Stimulated activated naive CD8-positive, alpha-beta T cell treated with anti-CD3 and anti-CD28 coated beads, Interleukin-15, Interleukin-2, amounts not matched to agents 100 U/mL and 50 U/mL, for 24 hours (primary cell): ENCODE measurements at places on chromosomes 4 and X.

DNA sequence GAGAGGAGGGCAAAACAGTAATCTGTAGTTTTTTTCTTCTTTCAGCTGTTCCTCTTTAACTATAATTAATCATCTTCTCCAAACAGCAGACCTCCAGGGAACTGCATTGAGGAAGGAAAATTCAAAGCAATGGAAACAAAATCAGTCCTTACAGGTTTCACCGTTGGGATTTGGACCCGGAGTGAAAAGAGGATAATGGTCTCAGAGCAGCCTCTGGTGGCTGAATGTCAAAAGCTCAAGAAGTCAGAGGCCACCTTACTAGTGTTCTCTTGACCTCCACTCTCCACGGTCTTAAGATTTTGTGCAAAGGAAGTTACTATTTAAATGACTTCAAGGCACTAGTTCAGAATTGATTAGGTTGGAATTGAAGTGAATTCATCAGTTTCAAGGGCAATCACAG is 16.0 kb upstream of the MID1 start:
- no peak for DNase-seq

GRCh38 chrX:124223524-124223923 is 108.9 kb upstream of the TEX13D start:
- no peak for DNase-seq

- DNase-seq, result no peak
Measured at GRCh38 chrX:1205681-1206611, 6.5 kb downstream of the CRLF2 start.

DNA sequence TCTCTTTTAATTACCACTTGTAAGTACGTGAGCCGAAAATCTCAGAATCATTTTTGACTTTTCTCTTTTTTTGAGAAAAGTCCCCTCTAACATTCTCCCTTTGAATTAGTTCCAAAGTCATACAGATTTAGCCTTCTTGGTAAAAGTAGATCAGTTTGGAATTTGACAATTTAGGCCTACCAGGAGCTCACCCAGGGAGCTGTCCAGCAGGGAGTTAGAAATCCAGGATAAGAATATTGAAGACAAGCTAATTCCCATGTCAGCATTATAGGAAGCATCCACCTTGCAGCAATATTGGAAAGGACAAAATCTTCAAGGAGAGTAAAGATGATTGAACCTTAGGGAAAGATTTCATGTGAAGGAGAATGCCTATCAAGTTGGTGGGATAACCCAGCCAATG is 352.2 kb upstream of the CPEB2 start:
- DNase-seq, result no peak

DNA sequence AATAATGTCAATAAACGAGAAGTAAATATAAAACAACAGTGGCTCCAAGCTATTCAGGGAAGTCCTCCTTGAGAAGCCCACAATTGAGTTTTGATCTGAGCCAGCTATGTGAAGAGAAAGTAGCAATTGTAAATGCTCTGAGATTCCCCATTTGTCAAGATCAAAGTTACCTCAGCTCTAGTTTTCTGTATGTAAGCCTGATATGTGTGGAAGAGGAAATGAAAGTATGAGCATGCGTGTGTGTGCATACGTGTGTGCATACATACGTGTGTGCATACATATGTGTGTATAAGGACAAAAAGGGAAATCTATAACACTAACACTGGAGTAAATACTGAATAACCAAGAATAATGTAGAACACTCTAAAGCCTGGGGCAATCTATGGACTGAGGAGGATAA is 130.3 kb downstream of the SCFD2 start:
- no peak for DNase-seq

GRCh38 chr4:102625232-102625930 is 124.2 kb downstream of the NFKB1 start:
- DNase-seq, result peak; percentile 68

- DNase-seq, result no peak
Measured at GRCh38 chr4:86640469-86640868, 46.4 kb downstream of the PTPN13 start.

- DNase-seq, result no peak
Measured at GRCh38 chrX:17030092-17030491, 83.6 kb downstream of the REPS2 start.

- DNase-seq, result peak; percentile 27
Measured at GRCh38 chr4:184471881-184472613, 2.3 kb downstream of the IRF2 start.

GRCh38 chrX:122026665-122027064 is 979.3 kb downstream of the GLUD2 start:
- DNase-seq, result no peak

DNA sequence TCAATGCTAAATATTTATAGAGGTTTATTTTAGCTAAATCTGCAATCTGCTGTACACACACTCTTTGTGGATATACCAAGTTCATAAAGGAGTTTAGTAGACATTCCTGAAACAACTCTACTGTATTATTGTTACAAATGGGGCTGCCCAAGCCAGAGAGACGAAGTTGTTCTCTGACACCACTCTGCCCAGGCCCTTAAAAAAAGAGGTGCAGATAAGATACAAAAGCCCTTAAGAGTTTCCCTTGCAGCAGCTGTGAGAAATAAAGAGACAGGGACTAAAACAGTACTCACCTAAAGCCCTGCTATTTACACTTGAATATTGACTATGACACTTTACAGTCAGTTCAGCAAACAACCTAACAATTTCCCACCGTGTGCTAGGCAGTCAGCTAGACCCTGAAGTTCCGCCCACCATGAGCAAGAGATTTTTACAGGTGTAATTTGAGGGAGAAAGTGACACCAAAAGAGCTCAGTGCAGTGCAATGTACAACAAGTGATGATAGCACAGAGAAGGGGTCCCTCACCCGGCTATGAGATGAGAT is 191.7 kb downstream of the PRDM5 start:
- no peak for DNase-seq

DNA sequence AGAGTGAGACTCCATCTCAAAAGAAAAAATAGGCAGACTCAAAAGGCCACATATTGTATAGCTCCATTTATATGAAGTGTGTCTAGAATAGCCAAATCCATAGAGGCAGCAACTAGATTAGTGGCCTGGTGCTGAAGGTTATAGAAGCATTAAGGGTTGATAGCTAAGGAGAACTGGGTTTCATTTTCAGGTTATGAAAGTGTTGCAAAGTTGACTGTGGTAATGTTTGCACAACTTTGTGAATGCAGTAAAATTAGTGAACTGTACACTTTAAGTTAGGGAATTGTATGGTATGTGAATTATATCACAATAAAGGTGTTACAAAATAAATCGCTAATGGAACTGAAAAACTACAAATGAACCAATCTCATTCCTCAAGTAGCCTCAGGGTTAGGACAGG is 28.3 kb downstream of the TXLNG start:
- no peak for DNase-seq

DNA sequence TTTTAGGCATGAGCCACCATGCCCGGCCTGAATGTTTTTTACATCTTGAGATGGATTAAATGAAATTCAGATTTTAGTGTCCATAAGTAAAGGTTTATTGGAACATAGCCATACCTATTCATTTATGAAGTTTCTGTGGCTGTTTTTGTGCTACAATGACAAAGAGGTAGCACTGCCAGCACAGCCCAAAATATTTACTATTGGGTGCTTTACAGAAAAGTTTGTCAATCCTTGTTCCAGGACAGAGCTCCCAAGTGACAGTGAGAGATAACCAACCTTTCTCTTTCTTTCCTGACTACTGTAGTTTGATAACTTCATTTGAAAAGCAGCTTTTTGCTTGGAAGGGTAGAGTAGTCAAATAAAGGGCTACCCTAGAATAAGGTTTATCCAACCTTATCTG is 116.2 kb downstream of the CAMK2D start:
- DNase-seq, result no peak

GRCh38 chr4:182062936-182063335 is 180.3 kb upstream of the TENM3 start:
- no peak for DNase-seq

DNA sequence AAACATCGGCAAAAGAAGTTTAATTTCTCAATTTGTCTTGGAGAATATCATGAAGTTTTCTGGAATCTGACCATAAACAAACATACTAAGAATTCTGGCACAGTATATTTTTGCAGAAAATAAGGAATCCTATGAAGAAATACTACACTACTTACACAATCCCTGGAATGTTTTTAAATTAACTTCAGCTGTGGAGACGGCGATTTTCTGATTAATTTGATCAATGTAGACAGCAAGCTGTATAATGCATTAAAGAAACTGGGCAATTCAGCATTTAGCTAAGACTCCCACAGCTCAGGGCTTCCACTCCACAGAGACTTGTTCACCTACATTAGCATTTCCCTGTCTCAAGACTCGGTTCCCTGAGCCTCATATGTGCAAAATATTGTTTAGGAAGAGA is 12.2 kb downstream of the EGFL6 start:
- DNase-seq, result no peak

GRCh38 chr4:123353656-123354055 is 42.9 kb upstream of the SPRY1 start:
- DNase-seq, result no peak

DNA sequence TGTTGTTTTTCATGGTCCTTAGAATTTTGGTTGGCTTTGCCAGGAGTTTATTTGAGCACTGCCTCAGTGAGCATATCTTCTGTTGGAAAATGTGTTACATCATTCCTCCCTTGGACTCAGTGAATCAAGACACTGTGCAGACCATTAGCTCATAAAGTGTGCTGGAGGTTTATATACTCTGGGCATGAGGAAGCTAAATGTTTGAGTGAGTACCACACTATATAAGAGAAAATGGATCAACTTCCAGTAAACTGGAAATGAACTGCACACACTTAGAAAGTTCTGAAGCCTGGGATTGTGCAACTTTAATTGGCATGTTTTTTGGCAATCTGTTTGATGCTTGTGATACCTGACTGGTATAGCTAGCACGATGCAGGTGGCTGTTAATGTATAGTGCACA is 75.9 kb downstream of the LIMCH1 start:
- DNase-seq, result no peak

DNA sequence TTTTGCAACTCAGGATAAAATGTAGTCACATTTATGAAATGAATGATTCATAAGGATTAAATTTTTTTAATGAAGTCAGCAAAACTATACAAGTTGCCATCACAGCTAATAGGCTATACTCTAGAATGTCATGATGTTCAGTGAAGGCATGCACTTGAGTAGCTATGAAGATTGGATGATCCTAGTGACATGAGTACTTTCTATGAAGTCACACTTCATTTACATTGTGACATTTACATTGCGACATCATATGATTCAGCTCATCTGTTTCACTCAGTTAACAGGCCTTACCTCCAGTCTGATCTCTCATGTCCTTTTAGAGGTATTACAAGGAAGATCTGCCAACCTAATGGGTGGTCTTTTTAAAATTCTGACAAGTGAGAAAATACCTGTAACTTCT is 82.7 kb upstream of the FGF13 start:
- no peak for DNase-seq

DNA sequence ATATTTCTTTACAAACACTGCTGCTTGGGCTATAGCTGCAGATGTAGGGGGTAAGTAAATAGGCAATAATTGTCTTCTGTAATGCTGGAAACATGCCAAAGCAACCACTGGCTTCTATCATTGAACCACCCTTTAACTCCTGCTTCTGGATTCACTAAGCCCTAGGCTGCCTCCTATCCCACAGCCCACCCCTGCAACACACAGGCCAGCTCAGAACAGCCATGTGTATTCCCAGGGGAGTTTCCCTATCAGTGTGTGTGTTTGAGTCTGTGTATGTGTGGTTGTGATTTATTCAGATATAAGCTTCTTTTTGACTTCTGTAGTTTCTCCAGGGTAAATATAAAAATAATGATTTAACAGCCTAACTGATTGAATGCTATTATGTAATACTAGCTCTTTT is 291.3 kb downstream of the PCDH10 start:
- no peak for DNase-seq

DNA sequence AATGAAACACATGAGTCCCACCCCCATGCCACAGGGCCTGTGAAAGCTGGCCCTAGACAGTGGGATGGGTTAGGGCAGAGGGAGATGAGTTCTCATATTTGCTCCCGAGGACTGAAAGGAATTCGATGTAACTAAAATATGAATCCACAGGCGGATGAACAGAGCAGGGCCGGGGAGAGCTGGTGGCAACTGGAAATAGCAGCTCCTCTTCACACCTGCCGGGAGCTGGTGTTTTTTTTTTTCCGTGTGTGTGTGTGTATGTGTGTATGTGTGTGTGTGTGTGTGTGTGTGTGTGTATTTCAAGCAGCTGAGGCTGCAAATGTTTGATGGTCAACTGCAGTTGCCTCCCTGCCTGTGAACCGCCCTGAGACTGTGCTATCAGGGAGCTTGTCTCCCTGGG is 115.1 kb upstream of the PSAPL1 start:
- DNase-seq, result no peak

DNA sequence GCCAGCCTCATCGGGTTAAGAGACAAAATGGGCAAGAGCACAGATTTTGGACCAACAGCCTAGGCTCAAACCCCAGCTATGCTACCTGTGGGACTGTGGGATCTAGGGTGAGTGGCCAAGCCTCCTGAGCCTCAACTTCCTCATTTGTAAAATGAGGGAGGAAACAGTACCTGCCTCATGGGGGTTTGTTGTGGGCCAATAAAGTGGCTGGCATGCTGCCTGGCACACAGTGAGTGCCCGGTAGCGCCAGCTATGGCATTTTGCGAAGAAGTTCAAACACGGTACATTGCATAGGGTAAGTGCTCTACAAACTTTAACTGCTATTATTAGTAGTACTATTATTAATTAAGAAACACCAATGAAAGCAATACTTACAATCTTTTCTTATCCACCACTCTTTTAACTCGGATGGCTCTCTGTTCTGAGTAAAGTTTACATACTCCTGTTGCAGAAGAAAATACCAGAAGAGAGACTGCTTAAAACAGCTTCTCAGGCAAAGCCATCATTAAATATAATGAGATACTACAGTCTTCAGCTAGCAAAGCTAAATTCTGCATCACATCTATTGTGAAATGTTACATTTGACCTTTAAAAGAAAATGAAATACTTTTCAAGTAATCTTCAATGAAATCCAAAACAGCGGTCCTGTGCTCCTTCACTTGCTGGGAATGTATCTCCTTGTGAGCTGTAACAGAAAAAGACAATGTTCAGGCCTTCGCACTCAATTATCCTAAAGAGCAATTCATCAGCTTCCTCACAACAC is 70.1 kb downstream of the NSG1 start:
- no peak for DNase-seq

- no peak for DNase-seq
Measured at GRCh38 chr4:103754844-103755243, 35.1 kb upstream of the TACR3 start.

DNA sequence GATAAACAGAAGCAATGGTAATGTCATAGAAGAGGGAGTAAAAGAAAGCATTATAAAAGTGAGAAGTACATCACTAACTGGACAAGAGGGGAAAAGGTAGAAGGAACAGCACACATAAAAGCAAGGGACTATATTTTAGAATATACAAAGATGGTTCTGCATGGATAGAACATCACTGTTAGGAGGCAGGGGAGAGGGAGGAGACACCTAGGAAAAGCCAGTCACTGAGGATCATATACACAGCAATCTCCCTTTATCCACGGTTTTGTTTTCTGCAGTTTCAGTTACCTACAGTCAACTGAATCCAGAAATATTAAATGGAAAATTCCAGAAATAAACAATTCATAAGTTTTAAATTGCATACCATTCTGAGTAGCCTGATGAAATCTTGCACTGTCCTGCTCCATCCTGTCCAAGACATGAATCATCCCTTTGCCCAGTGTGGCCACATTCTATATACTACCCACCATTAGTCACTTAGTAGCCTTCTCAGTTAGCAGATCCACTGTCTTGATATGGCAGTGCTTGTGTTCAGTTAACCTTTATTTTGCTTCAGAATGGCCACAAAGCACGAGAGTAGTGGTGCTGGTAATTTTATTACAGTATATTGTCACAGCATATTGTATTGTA is 74.2 kb downstream of the PPA2 start:
- no peak for DNase-seq
